Posterior cingulate gyrus (tissue), 11 donors: ENCODE measurements at places on chromosomes 5 and 9.
A peak's percentile ranks its signal among the peaks of the same experiment; 100 is the strongest.

DNA sequence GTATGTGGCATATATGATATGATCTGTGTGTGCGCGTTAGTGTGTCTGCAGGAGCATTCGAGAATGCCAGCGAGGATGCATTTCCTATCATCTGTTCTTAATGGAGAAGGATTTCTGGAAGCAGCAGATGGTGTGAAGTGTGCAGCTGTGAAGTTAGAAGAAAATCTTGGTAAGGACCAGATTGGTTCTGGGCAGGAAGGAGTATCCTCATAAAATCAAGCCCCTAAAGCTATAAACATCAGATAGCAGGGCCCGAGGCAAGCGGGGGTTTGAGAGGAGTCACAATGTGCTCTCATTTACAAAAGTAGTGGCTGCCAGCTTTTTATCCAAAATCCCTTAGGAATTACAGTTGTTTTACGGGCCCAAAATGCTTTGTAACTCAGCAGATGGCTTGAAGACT, 40.0 kb downstream of the DAPK1 start:
- DNase-seq: no peak

GRCh38 chr9:16870596-16871335, at the start of gene BNC2:
Gene BNC2 (minus strand): TSS chr9:16870670. CDS start chr9:16870648, 22 bp downstream.
- no peak for DNase-seq

DNA sequence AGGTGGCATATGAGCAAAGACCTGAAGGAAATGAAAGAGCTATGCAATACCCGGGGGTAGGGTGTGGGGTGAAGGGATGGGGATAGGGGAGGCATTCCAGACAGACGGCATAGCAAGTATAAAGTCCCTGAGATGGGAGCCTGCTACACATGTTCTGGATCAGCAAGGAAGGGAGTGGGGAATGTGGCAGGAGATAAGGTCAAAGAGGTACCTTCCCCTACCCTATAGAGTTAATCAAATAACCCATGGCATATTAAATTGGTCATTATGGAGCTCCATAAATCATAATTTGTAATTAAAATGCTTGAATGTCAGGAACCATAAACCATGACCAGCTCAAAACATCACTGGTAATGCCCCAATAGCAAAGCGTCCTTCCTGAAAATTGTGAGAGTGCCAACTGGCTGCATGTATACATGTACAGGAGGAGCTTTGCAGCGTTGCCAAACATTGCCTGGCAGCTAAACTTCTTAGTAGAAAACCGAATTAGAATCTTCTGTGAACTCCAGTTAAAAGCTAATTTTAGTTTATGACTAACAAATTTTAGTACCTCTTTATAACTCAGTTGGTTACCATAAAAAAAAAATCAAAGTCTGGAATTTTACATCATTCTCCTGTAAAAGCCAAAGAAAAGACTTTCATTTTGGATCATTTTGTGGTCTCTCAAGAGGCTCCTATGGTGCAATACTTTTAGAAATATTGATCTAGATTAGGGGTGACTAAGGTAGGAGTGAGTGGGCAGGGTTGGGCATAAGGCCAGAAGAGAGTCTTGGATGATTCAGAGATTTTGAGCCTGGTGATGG, 4.7 kb downstream of the DNAI1 start:
- no peak for DNase-seq

- DNase-seq: no peak
These were observed 175.6 kb downstream of the CD180 start for GRCh38 chr5:67021031-67021430.

GRCh38 chr5:27221410-27221809, 183.0 kb upstream of the CDH9 start:
- DNase-seq: no peak

GRCh38 chr5:65611524-65611923, 12.6 kb downstream of the TRIM23 start:
- no peak for DNase-seq

DNA sequence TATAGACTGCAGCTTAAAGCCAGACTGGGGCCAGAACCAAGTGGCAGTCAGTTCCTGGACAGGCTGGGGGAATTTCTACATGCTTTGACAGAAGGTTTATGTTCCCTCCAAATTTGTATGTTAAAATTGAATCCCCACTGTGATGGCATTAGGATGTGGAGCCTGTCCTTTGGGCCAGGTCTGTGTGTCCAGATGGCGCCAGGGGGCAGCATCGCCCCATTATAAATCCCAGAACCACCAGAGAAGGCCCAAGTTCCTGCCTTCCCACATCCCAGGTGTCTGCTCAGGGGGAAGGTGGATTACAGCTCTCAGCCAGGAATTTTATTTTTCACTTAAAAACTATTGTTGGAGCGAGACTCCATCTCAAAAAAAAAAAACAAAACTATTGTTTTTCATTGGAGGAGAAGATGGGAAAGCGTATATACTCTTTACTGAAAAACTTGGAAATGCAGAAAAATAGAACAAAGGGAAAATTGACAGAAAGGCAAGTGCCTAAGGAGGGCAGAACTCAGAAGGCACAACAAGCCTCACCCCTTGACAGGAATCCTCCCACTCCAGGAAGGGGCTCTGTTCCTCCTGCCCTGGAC, 5.0 kb downstream of the IL3 start:
- DNase-seq: peak; percentile 31

- no peak for DNase-seq
These were observed 90.1 kb downstream of the STARD4 start for GRCh38 chr5:111422245-111422644.

DNA sequence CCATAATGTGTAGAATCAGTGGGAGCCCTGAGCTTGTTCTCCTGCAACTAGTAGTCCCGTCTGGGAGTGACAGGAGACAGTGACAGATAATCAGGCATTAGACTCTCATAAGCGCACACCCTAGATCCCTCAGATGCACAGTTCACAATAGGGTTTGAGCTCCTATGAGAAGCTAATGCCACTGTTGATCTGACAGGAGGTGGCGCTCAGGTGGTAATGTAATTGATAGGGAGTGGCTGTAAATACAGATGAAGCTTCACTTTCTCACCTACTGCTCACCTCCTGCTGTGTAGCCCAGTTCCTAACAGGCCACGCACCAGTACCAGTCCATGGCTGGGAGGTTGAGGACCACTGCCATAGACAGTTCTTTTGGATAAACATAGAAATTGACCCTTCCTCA, 188.7 kb downstream of the ROR2 start:
- no peak for DNase-seq

DNA sequence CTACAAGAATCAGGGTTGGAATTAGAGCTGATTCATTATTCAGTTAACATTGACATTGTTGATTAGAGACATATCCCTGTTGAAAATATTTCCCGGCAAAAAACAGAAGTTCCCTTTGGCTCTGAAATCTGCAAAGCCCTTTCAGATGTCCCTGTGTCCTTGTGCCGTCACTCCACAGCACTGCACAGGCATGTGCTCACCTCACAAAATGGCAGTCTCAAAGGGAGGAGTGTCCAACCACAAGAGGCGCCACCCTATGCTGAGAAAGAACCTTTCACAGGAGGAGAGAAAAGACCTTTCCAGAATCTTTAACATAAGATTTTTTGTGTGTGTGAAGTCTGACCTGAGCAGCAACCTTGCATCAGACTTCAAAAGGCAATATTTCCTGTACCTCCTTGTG, 112.8 kb upstream of the PRSS3 start:
- no peak for DNase-seq

- DNase-seq: no peak
These were observed 107.0 kb upstream of the NUDT12 start for GRCh38 chr5:103669615-103670014.

- DNase-seq: no peak
These were observed 32.2 kb upstream of the TGFBI start for GRCh38 chr5:135996611-135997010.

DNA sequence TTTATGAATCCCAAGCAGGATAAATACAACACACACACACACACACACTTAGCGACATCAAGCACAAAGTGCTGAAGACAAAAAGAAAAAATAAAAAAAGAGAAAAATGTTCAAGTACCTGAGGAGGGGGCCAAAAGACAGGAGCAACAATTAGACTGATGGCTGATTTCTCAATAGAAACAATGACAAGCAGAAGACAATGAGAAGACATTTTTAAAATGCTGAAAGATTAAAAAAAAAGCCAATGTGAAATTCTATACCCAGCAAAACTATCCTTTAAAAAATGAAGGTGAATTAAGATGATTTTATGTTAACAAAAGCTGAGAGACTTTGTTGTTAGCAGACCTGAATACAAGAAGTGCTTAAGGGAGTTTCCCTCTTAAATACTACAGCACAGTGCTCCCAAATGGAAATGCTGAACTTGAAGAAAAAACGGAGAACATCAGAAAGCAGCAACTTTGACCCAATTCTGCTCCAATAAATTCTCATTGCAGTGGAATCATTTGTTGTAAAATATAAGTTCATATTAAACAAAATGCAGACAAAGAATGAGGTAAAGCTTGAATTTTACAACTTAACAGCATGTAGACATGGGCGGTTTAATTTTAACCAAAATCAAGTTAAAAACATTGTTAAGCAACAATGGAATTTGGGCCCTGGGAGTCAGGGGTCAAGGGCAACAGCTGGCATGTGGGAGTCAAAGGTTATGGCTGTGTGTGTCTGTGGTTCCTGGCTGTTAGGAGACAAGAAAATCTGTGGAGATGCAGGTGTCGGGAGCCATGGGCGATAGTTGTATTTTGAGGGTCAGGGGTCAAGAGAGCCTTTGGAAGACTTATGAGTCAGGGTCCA, 776 bp upstream of the RANBP17 start:
- DNase-seq: no peak

DNA sequence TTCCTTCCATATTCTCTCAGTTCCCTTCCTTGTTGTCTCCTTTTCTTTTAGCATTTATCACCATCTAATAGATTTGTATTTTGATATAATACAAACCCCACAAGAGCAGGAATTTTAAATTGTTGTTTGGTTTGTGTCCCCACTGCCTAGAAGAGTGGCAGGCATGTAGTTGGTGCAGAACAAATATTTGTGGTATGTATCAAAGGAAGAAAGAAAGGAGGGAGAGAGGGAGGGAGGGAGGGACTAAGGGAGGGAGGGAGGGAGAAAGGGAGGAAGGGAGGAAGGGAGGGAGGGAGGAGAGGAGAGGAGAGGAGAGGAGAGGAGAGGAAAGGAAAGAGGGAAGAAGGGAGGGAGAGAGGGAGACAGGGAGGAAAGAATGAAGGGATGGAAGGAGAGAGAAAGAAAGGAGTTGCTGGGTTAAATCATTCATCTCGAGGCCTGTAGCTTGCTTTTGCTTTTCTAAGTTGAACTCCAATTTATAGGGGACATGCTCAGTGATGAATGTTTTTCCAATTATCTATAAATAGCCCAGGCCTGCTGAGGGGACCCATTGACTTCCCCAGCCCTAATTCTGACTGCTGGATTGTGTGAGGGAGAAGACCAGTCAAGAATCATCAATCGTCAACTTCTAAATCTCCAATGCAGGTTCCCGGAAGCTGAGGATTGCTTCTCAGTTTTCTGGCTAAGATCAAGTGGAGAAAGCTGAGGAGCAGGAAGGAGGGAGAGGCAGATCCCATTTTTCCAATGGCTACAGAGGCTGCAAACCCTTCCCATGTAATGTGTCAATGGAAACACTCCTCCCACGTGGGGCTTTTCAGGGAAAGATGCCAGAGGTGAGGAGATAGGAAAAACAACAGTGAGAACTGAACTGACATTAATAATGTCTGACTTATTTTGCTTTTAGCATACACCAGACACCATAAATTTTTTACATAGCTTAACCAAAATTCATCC, 320.7 kb downstream of the ASTN2 start:
- no peak for DNase-seq

- DNase-seq: no peak
These were observed 494 bp upstream of the STK32A start for GRCh38 chr5:147234239-147234824.

DNA sequence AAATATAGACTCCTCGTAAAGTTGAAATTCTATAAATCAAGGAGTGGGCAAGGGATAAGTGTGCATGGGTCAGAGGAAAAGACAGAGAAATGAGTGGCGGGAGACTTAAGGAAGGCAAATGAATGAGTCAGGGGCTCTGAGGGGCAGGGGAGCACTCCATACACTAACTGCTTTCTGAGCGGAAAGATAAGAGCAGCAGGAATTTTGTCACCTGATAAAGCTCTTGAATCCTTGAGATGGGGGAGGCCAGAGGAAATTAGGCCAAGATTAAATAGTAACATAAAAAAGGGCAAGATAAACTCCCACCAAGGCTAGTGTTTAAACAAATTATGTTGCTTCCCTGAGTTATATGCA, 191.0 kb upstream of the S1PR3 start:
- DNase-seq: no peak

GRCh38 chr9:126869368-126869767, 8.9 kb downstream of the ZBTB34 start:
- DNase-seq: no peak

DNA sequence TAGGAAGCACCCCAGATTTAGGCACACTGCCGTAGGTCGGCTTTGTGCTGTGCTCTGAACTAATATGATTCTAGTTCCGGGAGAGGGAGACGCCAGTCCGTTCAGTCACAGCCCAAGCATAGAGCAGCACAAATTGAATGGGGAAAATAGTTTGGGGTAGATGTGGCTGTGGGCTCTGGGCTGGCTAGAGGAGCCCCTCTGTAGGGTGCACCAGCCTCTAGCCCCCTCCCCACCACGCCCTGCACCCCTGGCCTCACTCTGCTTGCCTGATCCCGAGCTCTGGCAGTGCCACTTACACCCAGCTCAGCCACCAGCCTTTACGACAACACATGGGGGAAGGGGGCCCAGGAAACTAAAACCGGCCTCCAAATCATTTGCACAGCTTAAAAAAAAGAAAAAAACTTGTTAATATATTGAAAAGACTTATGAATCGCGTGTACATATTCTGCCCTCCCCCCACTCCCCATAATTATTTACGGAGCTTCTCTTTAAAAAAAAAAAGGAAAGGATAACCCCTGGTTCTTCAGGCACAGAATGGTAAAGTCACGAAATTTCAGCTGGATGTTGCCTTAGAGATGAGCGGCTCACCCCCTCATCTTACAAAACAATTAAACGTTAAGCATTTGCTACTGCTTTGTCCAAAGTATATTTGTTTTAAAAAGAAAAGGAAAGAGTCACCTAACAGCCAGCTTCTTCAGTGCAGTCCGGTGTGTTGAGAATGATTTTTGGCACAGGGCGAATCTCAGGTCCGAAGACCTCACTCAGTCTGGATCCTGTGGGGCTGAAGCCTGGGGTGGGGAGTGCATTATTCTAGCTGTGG, 3.5 kb downstream of the LMX1B start:
- no peak for DNase-seq

DNA sequence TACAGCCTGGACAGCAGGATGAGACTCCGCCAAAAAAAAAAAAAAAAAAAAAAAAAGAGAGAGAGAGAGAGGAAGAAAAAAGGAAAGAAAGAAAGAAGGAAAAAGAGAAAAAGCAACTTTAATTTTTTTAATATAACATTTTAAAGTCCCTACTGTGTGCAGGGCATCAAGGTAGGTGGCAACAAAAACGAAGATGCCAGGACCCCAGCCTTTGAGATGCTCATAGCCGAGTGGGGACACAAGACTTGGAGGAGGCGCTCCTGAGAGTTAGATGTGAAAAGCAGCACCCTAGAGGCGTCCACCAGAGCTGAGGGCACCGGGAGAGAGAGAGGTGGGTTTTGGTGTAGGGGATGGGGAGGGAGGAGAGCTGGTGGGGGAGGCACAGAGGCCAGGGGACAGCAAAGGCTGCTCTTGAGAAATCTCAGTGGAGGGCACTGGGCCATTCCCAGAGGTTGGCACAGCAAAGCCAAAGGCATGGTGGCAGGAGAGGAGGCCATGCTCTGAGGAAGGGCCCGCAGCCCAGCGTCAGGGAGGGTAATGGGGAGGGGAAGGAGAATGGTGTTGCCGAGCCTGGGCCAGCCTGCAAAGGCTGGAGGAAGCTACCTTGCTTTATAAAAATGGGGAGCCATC, 135.6 kb downstream of the C9orf50 start:
- no peak for DNase-seq
